ENCODE measurements at places on chromosomes 1 and 21.

DNA sequence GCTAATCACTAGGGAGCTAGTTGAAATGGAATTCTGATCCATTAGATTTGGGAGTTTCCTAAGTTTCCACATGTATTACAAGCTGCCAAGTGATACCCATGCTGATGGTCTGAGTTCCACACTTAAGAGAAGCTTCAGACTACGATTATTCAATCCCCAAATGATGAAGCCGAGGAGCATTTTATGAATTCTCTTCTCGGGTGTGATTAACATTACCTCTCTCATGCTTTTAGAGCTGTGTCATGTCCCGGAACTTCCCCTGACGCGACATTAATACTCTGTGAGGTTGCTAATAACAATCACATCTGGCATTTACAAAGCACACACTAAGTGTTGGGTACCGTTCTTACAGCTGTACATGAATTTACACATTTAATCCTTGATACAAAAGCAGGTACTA lies 63.0 kb downstream of the KCNJ15 start:
- no peak for DNase-seq

DNA sequence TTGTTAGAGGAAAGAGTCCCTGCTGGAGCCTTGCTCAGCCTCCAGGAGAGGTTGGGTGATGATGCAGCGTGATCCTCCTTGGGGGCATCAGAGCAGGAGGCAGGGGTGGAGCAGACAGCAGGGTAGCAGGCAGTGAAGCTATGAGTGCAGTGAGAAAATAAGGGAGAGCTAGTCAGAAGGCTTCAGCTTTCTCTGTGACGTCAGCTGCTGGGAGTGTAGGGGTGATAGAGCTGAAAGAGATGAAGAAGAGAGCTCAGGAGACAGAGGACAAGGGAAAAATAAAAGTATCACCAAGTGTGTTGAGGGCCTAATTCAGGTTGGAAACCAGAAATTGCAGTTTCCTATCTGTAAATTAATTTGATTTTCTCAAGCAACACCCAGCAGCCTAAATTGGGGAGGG lies 2.2 kb upstream of the ADAM30 start:
- no peak for DNase-seq

GRCh38 chr1:205710201-205711062 lies 30.1 kb upstream of the SLC45A3 start:
- no peak for DNase-seq

DNA sequence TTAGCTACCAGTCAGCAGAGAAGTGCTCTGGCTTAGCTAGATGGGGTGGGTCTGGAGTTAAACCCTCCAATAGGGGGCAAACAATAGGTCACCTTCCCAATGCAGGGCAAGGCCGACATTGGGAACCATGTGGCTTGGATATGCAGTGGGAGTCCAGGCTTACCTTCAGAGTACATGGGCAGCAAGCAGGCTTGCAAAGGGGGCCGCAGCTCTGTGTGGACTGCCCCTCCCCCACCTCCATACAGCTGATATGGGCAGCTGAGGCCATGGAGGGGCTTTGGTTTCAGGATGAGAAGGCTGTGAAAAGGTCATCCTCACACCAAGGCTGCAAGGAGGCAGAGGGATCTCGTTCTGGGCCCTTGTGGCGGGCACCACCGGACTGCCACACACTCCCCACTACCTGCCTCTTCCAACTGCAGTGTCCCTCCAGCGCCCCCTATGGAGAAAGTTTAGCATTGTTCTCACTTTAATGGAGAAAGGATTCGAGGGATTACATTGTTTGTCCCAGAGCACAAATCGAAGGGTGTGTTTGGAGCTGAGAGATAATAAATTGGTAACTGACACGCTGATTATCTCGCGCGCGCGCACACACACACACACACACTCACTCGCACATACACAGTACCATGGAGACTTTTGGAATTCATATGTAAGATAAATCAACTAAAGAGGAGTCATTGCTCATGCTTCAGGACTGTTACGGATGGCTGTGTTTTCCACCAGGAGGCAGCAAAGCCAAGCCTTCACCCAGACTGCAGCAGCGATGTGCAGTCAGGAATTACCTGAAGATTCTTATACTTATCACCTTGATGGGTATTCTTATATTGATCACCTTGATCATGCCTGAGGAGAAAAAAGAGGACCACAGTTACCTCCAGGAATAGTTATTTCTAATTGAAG lies 7.0 kb upstream of the SMCP start:
- DNase-seq = no peak

- DNase-seq = no peak
Measured at GRCh38 chr1:92486251-92487077, at the start of gene GFI1. Gene GFI1, minus strand, starts transcription at chr1:92486925. Its CDS starts 3,438 bp downstream, at chr1:92483487.

DNA sequence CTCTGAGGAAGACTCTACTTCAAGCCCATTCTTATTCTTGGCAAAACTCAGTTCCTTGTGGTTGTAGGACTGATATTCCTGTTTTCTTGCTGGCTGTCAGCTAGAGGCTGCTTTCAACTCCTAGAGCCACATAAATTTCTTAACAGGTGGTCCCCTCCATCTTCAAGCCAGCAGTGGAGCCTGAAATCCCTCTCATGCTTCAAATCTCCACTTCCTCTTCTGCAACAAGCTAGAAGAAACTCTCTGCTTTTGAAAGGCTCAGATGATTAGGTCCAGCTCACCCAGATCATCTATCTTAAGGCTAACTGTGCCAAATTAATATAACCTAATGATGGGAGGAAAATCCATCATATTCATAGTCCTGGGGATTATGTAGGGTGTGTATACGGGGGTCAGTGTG lies 43.2 kb upstream of the CD34 start:
- no peak for DNase-seq

- no peak for DNase-seq
Measured at GRCh38 chr1:43691871-43692815, 15.2 kb upstream of the ST3GAL3 start.

DNA sequence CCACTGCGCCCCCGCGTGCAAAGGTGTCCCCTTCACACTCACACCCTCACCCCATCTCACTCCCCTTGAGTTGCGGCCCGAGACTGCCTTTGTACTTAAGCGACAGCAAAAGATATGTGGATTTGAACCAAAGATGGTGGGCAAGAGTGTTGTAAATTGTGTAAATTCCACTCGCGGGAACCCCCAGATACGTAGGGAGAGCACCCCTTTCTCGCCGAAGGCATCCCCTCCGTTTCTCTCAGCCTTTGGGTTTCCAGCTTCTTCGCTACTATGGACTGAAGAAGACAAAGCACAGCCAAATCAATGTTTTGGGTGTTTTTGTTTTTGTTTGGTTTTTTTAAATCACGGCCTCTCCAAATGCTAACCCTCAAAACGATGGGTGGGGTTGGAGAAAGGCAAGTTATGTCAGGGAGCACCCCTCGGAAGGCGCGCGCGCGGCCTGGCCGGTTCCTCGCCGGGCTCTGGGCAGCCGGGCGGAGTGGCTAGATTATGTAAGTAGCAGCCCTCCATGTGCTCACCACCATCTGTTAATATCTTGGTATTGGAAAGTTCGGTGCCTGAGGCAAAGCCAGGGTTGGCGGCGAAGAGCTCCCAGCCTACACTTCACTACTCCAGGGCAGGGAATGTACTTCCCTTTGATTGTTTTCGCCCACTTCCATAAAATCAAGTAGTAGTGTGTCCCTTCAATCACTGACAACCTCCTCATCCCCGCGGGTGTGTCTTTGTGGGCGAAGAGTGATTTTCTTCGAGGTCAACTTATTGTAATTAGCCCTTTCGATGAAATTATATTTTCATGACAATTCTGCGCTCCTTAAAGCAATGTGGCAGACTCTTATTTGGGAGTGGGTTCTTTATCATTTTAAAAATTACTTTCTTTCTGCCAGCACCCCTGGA lies 4.0 kb upstream of the PROX1 start:
- no peak for DNase-seq

DNA sequence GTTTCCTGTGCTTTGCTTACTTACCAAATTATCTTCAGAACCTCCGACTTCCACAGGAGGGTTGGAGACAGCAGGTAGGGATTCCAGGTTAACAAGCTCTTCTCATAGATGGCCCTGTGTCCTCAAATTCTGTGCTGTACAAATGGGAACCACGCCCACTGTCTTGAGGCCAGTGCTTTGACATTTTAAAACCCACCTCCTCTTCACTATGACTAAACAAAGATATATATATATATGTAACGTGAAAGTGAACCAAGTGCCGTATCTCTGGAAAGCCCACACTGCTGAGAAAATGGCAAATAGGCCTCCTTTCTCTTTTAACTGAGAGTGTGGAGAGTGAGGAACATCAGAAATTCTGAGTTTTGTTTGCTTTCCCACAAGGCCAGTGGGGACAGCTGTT lies 99.6 kb downstream of the ZBTB18 start:
- no peak for DNase-seq

DNA sequence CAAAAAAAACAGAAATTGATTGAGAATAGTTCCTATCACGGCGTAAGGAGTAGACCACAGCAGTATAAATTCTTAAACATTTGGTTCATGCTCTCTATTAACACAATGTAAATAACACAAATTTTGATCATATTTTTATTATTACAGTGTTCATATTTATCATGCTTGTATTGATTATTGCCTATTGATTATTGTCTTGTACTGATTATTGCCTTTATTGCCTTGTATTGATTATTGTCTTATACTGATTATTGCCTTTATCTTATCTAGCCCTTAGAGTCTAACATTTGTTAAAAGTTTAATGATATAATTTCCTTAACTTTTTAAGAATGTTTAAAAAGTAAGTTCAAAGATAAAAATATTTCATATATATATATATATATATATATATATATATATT lies 460.7 kb downstream of the KCNT2 start:
- no peak for DNase-seq

DNA sequence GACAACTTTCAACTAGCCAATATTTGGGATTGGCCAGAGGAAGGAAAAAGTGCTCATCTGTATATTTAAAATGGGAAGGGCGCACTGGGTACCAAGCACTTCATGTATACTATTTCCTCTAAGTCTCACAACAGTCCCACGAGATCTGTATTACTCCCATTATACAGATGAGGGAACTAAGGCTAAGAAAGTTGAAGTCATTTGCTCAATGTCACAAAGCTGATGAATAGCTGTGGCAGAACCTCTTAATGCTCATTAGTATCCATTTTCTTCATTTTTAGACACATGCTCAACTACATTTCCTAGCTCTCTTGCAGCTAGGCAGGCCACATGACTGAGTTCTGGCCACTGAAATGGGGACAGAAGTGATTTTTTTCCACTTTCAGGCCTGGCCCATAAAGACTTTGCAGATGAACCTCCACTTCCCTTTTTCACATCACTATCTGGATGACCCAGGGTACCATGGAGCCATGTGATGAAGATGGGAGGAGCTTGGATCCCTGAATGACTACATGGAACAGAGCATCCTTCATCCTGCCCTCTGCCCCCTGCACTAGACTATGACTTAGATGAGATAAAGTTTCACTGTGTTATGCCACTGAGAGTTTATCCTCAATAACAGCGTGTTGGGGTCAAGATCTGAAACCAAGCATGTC lies 31.8 kb downstream of the ATF3 start:
- no peak for DNase-seq

DNA sequence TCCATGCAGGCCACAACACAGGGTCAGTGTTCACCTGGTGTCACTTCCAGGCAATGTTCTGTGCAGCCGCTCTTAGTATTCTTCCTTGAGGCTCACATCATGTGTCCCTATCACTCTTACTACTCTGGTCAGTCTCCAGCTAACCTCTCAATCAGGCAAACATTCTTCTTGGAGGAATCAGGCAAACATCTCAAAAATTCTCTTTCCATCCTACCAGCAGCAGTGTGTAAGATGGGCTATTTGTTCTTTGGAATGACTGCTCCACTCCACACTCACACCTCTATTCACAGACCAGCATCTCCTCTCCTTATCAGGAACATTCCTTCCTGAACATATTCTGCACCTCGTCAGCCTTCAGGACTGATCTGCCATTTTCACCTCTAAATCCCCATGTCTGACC lies 4.0 kb downstream of the S100A7A start:
- no peak for DNase-seq

DNA sequence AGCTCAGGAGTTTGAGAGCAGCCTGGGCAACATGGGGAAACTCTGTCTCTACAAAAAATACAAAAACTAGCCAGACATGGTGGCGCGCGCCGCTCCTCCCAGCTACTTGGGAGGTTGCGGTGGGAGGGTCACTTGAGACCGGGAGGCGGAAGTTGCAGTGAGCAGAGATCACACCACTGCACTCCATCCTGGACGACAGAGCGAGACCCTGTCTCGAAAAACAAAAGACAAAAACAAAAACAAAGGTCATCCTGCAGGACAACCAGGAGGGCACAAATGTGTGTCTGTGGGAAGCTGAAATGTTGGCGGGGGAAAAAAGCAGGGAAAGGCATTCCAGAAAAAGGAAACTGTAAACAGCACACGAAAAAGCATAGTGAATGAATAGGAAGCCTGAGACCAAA lies 104.1 kb upstream of the HNRNPU start:
- no peak for DNase-seq

Data from central memory CD4-positive, alpha-beta T cell (primary cell).